ENCODE measurements at places on chromosomes 5 and 9.

GRCh38 chr5:35230038-35230611, at the start of gene PRLR:
Gene PRLR, minus strand, starts transcription at chr5:35230487. Its CDS starts 140,867 bp downstream, at chr5:35089620.
- DNase-seq = peak; percentile 43

- no peak for DNase-seq
Measured at GRCh38 chr9:130632841-130633240, 31.6 kb upstream of the PRDM12 start.

- DNase-seq = no peak
Measured at GRCh38 chr5:178292826-178293205, 60.2 kb upstream of the PHYKPL start.

- DNase-seq = no peak
Measured at GRCh38 chr5:139384591-139385051, 1.5 kb upstream of the SLC23A1 start.

DNA sequence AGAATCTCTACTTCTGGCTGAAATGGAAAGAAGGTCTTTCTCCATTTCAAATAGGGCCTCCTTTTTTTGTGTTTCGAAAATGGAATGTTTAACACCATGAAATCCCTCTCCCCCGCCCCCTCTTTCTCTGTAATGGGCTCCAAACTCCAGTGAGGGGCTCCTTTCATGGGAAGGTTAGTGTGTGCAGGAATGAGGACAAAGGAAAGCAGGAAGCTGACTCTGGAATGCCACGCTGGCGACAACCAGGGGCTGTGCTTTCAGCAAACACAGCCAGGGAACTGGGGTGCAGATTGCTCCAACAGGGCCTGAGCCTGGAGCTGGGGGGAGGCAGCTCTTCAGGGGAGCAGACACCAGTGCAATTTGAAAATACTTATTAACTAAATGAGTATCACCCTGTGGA, 82.8 kb downstream of the CRB2 start:
- DNase-seq = peak; percentile 29

GRCh38 chr5:80437326-80437725, 29.5 kb downstream of the ZFYVE16 start:
- no peak for DNase-seq

Data from fibroblast of skin of right biceps (primary cell).